ENCODE measurements at places on chromosomes 7 and 10.

DNA sequence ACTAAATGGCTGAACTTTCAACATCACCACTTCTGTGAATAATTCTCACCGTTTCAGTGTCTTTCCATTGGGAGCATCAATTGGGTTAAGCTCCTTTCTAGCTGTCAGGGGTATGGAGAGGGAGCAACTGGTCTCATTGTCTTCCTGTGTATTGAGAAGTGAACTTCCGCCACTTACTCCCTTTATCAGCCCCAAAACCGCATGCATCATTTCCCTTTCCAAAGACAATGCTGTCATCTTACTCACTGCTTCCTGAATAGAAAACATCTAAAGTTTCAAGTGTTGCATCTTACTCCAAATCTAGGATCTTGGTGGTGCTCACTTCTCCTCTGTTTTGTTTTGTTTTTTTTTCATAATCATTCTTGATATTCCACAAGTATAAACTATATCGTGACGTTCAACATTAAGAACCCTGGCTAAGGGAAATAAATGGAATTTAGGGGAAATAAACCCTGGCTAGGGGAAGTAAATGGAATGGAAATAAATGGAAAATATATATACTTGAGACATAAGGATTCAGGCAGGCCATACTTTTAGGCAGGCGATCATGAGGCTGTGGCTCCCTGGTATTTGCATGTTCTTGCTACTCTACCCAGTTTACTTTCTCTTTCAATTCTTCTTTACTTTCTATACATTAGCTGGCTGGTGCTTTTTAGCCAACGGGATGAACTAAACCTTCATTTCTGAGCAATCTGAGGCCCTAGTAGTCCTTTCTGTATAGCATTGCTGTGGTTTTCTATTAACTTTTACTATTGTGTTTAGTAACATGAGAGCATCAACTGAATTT lies 371.9 kb downstream of the BMPER start:
- peak; percentile 32 for DNase-seq

DNA sequence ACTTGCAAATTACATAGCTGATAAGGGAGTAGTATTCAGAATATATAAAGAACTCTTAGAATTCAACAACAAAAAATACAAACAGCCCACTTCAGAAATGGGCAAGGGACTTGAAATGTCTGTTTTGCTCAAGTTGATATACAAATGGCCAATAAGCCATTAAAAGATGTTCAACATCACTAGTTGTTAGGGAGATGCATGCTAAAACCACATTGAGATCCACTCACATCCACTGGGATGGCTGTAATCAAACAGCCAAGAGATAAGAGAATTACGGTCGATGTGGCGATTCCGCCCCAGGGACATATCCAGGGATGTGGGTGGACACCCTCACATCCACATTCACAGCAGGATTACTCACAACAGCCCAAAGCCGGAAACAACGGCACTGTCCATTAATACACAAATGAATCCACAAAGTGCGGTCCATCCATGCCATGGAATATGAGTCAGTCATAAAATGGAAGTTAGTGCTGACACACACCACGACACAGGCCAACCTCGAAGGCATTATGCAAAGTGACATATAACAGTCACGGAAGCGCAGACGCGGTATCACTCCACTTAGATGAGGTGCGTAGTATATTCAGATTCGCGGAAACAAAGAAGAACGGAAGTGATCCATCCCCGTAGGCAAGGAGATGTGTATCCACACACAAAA lies 227.8 kb downstream of the DNAJB6 start:
- no peak for DNase-seq

GRCh38 chr10:117468665-117469064 lies 73.9 kb upstream of the EMX2 start:
- DNase-seq, result no peak

GRCh38 chr10:16386855-16387254 lies 50.0 kb upstream of the PTER start:
- DNase-seq, result no peak

GRCh38 chr7:20450536-20450935 lies 119.8 kb downstream of the ITGB8 start:
- DNase-seq, result no peak

DNA sequence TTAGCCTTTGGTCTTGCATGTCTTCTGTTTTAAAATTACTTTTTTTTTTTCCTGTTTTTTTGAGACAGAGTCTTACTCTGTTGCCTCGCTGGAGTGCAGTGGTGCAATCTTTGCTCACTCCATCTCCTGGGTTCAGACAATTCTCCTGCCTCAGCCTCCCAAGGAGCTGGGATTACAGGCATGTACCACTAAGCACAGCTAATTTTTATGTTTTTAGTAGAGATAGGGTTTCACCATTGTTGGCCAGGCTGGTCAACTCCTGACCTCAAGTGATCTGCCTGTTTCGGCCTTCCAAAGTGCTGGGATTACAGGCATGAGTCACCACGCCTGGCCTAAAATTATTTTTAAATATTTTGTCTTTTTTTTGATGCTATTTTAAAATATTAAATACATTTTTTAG lies 38.5 kb downstream of the MLLT10 start:
- DNase-seq, result no peak

DNA sequence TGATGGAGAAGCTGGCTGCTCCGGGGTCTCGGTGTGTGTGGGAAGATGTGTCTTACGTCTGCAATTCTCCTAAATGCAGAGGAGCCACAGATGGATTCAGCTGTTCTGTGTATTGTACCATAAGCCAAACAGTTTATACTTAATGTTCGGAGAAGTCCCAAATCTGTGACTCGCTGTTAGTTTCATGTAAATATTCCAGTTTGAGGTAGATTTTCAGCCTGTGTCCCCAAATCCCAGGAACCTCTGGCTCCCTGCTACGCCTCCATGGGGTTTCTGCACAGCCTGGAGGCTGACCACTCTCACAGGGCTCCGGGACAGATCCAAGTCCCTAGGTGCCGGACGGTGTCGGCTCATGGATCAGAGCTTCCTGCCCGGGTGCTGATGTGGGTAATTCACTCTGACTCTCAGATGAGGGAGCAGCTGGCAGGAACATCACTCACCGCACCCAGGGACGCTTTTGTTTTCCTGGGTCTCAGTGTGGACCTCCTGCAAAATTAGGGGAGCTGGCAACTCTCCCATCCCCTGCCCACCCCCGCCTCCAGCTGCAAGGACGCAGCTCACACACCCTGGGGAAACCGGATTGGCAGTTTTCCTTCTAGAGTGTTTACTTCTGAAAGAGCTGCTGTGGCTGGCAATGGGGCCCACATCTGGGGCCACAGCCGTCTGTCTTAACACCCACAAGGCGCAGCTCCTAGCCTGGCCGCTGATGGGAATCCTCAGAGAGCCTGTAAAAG lies 421.1 kb upstream of the FOXK1 start:
- no peak for DNase-seq

- peak; percentile 30 for DNase-seq
These were observed 550.0 kb downstream of the MDFIC start for GRCh38 chr7:115471891-115472290.
